ENCODE measurements at places on chromosomes 5 and 9.
A peak's percentile ranks its signal among the peaks of the same experiment; 100 is the strongest.

DNA sequence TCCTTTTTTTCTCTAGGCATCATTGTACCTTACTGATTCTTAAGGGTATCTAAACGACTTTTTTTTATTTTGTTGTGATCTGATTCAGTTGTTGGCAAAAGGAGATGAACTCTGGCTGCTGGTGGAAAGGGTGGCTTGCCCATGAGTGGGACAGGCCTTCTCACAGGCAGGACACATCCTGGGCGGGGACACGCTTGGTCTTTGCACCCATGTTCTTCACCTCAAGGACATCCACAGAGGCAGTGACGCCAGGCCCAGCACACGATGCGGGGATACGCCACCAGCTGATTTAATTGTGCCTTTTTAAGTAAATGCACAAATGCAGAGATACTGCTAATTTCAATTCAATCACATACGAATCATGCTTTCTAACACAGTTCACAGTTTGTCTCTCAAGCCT is 208.1 kb downstream of the FANCC start:
- no peak for DNase-seq

- no peak for DNase-seq
These were observed 60.5 kb downstream of the ACER2 start for GRCh38 chr9:19469271-19469670.

GRCh38 chr5:13955896-13956295 is 11.4 kb upstream of the DNAH5 start:
- no peak for DNase-seq

- no peak for DNase-seq
These were observed 81.7 kb upstream of the SPTLC1 start for GRCh38 chr9:92196909-92197308.

- DNase-seq = no peak
These were observed 65.2 kb downstream of the JMY start for GRCh38 chr5:79301046-79301712.

- no peak for DNase-seq
These were observed 9.9 kb downstream of the SLC36A3 start for GRCh38 chr5:151293624-151294023.

DNA sequence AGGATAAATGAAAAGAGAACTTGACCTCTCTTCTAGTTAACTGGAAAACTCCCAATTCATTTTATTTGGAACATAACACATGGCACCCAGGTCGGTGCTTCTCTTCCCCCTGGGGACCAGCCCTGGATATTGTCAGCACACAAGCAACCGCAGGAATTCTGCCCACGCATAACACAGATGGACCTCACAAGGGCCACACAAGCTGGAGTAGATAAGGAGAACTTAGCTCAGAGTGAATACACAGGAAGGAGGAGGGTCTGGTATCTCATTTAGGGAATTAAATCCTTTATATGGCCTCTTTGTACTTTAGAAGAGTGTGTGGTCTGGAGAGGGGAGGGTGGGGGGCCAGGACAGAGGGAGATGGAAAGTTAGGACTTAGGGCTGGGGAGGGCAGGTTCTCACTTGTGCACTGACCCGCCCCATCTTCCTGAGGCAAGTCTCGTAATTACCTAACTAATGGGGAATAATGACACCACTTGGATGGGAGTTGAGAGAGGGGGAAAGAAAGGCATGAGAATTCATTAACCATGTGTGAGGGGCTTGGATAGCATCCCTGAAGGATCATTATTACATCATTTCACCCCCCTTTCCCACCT is 341.2 kb upstream of the WWC1 start:
- DNase-seq = no peak

- no peak for DNase-seq
These were observed 110.1 kb downstream of the MED27 start for GRCh38 chr9:131969469-131969989.

GRCh38 chr5:116507051-116507537 is 67.5 kb downstream of the SEMA6A start:
- no peak for DNase-seq

DNA sequence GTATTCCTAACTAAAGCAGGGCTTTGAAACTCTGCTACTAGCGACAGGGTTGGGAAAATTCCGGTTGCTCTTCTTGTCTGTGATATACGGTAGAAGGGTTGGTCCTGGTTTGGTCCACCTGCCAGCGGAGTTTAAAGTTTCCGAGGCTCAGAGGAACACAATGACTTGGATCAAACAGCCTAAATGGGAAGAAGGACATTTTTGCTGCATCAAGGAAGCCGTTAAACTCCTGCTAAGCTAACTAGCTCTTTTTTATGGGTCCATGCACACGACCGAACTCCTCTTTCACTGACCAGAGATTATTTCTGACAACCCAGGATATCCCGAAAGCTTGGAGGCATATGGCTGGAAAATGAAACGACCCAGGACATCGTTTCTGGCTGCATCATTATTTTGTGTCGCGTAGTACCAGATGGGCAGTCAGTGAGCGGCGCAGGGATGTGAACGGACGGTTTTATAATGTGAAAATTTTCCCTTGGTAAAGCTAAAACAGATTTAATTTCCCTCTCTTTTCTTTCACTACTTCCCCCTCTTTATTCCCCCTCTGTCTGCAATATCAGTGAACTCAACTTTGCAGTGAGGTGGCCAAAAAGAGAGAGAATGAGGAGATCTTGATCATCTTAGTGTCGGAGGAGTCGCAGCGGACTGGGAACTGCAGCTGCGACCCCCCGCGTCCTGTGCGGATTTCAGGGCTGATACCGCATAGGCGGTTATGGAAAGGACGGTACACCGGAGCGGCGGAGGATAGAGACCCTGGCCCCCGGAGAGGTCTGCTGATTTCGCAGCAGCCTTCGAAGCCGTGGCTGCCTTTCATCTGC is at the start of gene LURAP1L:
LURAP1L (plus strand) TSS at position 160 of the 818 bp plus-strand sequence. CDS start 696 bp downstream, outside the sequence.
- DNase-seq = peak; percentile 80

DNA sequence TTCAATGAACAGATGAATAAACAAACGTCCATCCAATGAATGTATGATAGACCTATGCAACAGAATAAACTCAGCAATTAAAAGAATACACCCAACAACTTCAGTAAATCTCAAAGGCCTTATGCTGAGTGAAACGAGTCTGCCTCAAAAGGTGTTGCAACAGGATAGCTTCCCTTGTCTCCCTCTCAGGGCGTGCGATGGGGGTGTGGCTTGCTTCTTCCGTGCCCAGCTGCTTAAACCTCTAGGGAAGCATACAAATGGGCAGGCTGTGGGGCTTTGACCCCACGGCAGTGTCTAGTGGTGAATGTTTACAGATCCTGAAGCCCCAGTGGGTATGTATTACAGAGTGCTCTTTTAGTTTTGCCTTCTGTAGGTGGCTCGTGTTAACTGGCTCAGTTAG is 87.0 kb upstream of the CCL21 start:
- DNase-seq = no peak

GRCh38 chr9:88106492-88106891 is 31.8 kb downstream of the SPATA31C2 start:
- DNase-seq = no peak

DNA sequence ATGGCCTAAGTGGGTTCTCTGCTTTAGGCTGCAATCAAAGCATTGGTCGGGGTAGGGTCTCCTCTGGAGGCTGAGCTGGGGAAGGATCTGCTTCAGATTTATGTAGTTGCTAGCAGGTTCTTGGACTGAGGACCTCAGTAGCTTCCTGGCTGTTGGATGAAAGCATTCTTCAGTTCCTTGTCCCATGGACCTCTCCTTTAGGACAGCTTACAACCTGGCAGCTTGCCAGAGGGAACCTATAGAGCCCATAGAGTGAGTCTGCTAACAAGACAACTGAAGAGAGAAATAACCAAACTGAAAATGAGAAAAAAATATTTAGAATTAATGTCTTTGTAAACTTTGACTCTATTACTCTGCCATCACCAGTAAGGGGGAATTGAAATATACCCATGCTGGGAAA is 12.4 kb downstream of the MRPS30 start:
- DNase-seq = no peak

GRCh38 chr9:97557606-97558095 is 56.2 kb downstream of the TMOD1 start:
- peak; percentile 17 for DNase-seq

GRCh38 chr5:140398379-140398811 is 3.2 kb upstream of the ANKHD1 start:
- no peak for DNase-seq

DNA sequence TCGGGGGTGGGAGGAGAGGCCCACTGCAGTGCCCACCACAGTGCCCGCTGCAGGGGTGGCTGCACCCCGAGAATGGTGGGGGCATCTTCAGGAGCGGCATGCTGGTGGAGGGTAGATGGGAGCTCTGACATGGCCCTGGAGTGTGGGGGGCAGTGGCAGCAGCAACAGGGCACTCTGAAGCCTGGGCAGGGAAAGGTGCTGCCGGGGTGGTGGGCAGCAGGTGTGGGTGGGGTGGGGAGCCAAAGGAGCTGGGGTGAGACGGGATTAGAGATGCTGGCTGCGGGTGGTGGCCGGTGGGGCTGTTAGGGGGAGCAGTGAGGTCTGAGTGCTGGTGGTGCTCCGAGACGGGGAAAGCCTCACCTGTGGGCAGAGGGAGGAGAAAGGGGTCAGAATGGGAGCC is 18.0 kb downstream of the FAM193B start:
- DNase-seq = no peak

- DNase-seq = no peak
These were observed 80.0 kb downstream of the SEMA4D start for GRCh38 chr9:89417832-89418473.

DNA sequence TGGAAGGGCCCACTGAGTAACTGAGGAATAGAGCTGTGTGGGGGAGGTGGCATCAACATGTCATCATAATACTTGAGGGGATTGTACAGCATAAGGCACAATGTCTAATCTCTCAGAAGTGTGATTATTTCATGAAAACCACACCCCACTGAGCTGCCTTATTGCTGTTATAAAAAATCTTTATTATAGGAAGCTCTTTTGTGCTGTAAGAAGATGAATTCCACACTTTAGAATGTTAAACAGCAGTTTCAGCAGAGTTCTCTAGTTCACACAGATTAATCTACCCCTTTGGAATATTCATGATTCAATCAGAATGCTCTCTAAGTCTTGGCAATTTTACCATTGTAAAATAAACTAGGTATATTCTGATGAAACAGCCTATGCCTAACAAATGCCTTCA is 1389.6 kb downstream of the PTPRD start:
- no peak for DNase-seq

DNA sequence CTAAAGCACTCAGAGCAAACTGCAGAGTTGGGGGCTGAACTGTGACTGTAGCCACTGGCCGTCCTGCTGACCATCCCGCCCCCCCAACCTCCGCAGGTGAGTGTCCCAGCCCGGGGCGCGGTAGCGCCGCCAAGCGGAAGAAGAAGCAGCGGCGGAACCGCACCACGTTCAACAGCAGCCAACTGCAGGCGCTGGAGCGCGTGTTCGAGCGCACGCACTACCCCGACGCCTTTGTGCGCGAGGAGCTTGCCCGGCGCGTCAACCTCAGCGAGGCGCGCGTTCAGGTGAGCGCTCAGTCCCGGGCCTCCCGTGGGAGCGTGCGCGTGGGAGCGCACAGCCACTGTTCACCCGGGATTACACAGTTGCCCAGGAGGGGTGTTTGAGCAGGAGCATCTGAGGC is 33.7 kb downstream of the PTGES start:
- no peak for DNase-seq

DNA sequence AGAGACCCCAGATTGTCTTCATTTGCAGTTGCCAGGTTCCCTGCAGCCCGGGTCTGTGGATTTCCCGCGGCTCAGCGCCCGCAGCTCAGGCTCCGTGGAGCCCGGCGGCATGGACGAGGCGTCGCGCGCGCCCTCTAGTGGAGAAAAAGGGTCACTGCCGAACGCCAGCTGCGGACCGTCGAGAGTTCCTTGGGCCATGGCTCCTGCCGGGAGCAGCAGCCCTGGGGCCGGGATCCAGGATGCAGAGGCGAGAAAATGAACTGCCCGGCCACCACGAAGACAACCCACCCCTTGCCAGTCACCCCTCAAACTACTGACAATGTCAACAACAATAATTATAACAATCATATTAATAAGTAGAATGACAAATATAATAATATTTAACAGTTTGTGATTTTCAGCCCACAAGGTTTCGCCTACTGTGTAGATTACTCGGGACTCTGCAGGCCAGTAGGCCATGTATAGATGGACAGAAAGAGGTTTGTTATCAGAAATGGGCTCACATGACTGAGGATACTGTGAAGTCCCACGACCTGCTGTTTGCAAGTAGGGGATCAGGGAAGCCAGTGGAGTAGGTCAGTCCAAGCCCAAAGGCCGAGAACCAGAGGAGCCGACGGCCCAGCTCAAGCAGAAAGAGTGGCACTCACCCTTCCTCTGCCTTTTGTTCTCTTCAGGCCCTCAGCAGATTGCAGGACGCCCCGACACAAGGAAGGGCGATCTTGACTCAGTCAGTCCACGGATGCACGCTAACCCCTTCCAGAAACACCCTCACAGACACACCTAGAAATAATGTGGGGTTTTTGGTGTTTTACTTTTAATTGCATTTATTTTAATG is 43.1 kb downstream of the BOD1 start:
- DNase-seq = peak; percentile 34

- DNase-seq = no peak
These were observed 42.8 kb downstream of the ANGPTL2 start for GRCh38 chr9:127079446-127080140.

DNA sequence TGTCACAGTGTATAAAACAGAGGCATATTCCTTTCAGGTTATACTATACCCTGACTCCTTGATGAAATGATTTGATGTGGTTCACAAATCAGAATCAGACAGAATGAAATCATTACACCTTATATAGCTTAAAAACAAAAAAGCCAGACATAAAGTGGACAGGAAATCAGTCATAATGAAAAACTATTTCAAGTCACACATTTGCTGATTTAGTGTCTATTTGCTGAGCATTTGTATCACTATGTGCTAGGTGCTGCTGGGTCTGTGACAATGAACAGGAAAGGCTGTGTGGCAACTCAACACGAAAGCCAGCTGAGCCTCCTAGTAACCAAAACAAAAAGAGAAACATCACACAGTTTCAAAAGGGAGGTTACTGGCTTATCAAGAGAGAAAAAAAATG is 194.0 kb downstream of the EFNA5 start:
- DNase-seq = peak; percentile 67

DNA sequence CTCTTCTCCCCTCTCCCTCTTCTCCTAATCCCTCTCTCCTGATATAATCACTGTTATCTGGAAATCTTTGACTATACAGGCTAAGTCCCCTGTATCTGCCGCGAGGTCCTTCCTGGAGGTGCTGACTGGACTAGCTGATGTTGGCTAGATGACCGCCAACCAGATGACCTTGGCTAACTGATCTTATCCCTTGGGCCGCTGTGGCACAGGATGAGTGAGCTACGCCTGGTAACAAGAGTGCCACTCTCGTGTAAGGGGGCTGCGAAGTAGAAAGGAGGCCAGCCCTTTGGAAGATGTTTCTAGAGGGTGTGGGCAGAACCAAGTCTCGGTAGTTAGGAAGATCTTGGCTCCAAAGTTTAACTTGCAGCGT is 345 bp upstream of the PRRC1 start:
- DNase-seq = no peak

DNA sequence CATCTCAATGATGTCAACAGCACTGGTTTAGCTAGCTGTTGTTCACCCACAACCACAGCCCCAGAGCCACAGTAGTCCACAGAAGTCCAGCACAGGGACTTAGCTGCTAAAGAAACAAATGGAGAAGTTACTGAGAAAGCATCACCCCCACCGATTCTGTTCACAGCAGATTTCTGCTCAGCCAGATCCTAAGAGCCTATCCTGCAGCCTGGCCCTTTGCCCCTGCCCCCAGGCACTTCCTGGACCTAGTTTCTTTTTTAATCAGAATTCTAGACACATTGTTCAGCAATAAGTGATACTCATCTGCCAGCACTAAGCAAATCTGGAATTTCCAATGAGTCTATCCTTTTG is 7.4 kb downstream of the B4GALT1 start:
- DNase-seq = no peak

GRCh38 chr5:147248561-147248960 is 13.7 kb downstream of the STK32A start:
- DNase-seq = no peak

GRCh38 chr9:92342825-92343488 is 17.2 kb downstream of the CENPP start:
- no peak for DNase-seq

Data from NCI-H2081 (cell line).